NCI-H69 (cell line): ENCODE measurements at places on chromosomes 7 and 10.

DNA sequence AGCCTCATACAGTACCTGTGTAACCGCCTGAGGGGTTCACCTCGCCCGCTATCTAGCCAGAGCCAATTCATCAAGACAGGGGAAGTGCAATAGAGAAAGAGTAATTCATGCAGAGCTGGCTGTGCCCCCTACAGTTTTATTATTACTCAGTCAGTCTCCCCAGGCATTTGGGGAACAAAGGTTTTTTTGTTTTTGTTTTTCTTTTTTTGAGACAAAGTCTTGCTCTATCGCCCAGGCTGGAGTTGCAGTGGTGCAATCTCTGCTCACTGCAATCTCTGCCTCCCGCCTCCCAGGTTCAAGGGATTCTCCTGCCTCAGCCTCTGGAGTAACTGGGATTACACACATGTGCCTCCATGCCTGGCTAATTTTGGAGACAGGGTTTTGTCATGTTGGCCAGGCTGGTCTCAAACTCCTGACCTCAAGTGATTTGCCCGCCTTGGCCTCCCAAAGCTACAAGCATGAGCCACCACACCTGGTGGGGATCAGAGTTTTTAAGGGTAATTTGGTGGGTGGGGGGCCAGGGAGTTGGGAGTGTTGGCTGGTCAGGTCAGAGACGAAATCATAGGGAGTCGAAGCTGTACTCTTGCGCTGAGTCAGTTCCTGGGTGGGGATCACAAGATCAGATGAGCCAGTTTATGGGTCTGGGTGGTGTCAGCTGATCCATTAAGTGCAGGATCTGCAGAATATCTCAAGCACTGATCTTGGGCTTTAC is 116.5 kb downstream of the MARCHF5 start:
- DNase-seq, result peak; percentile 38

- no peak for DNase-seq
Observed at GRCh38 chr7:75573477-75574019, 81.4 kb downstream of the SPDYE5 start.

DNA sequence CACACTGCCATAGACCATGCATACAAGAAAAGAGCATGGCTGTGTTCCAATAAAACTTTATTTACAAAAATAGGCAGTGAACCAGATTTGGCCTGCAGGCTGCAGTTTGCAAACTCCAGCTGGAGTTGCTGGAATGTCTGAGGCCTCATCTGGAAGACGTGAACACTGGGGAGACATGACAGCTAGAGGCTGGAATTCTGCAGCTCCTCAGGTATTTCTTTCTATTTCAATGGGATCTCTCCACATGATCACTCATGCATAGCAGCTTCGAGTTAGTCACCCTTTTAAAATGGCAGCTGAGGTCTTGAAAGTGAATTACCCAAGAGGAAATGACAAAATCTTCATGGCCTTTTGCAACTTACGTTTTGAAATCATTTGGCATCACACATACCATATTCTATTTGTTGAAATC is 52.6 kb upstream of the BET1 start:
- DNase-seq, result peak; percentile 43

- no peak for DNase-seq
Observed at GRCh38 chr7:125406111-125406510, 476.5 kb upstream of the POT1 start.

- no peak for DNase-seq
Observed at GRCh38 chr10:113576852-113577251, 24.0 kb downstream of the HABP2 start.

GRCh38 chr7:47940088-47941013 is 7.9 kb downstream of the PKD1L1 start:
- DNase-seq, result peak; percentile 38

GRCh38 chr7:157612009-157612663 is 275.3 kb downstream of the DNAJB6 start:
- DNase-seq, result no peak

DNA sequence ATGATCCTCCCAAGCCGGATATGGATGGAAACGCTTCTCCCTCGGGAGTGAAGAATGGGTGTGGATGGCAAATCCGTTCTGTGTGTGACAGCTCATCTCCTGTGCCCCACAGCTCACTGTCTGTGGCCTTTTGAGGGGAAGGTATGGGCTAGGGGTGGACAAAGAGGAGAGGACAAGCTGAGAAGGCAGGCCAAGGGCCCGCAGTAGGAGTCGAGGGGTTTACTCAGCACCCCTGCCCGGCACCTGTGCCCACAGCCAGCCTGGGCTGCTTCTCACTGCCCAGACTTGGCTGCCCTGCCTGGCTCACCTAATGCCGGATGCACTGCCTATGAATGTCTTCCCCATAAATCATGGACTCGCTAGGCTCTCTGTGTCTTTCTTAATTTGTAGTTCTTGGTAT is 503.8 kb downstream of the TCERG1L start:
- no peak for DNase-seq

- no peak for DNase-seq
Observed at GRCh38 chr7:128233471-128233870, 7.6 kb upstream of the LEP start.

DNA sequence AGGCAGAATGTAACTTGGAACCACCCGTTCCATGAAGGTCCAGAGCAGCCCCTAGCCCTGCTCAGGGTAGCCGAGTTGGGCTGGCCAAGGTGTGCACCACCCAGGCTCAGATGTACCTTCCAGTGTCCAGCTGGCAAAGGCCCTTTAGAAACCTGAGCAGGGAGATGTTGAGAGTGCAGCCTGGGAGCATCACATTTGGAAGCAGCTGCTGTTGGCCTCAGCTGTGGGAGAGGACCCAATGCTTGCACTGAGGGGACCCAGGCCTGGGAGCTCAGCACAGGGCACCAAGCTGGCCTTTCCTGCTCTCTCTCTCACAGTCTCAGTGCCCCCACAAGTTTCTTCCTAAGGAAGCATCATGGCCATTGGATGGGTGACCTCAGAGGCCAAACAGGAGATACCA is 33.5 kb downstream of the ANXA8 start:
- no peak for DNase-seq

DNA sequence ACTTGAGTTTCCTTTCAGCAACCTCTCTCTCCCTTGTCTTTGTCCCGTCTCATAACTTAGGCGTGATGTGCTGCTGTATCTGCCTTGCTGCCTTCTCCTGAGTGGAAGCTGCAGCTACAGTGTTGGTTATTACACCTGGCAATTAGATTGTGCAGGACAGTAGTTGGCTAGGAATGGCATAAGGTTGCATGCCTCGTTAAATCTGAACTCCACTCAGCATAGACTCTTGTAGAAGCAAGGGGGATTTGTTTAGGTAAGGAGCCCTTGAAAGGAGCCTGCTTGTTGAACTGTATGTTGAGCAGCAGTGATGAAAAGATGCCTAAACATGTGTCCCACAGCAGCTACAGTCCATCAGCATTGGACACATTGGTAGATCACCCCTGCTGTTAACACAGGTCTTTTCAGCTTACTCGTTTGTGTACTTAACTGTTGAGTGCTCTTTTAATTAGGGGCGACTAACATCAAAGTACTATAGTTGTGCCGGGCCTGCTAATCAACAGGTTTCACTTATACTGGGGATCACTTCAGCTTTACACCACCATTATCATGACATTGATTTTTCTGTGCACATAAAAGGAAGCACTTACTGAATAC is 225.0 kb downstream of the AUTS2 start:
- DNase-seq, result peak; percentile 96

DNA sequence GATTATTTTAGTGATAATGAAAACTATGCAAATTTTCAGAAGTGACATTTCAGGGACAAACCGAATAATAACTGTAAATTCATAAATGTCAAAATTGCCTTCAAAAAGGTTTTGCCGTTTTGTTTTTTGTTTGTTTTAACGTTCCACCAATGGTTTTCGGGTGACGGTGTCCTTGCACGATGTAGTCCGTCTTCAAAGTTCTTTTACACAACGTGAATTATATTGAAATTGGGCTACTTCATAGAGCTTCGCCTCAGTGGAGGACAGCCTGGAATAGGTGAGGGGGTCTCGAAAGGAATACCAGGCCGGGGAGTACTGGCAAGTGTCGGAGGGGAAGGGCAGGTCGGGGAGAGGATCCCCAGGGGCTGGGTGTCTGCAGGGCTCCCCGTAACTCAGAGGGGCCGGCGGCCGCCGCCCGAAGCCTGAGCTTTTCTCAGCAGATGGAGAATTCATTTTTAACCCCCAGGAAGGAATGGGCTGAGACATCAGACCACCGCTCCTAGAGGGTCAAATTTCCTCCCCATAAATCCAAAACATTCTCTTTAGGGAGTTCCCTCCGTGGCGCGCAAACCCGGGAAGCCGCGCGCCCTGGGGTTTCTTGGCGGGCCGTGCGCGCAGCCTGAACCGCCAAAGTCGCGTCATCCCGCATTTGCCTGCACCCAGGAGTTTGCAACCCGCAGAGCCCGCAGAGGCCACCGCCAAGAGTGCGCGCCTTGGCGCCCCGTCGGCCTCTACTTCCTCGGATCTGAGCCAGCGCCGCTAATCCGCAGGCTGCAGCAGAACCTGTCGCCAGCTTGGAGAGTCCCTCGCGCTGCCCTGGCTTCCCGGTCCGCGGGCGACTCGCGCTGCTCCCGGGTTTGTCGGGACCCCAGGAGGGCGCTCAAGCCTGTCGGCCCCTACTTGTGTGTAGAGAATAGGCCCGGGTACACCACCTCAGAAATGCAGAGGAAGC is 17.3 kb upstream of the EVX1 start:
- peak; percentile 50 for DNase-seq

GRCh38 chr7:30731581-30731980 is 20.4 kb upstream of the INMT start:
- DNase-seq, result peak; percentile 95

DNA sequence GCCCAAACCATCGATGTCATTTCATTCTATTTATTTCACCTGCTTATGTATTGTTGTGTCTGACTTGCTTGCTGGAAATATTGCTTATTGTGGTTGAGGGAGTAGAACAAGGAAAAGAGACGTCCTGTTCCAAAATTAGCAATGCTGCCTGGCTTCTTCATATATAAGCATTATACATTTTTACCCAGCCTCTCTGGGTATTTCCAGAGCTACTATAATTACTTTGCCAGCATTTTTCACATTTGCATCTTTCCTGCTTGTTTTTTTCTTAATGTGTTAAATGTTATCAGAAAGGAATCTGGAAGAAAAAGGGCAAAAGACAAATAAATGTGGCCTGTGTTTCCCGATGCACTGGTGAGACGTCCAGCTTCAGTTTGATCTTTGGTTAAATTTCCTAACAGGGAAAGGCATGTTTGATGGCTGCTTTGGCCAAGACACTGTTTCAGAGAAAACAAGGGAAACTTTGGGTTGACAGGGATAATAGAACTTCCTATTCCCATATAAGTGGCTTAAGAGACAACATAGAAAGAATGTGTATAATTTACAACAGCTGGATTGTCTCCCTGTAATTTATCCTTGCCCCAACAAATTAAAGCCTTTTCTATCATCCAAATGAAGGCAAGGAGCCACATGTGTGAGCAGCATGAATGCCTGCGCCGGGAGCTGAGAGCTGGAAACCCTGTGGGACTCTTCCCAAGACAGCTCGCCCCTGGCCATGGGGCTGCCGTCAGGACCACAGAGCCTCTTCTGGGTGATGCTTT is 671.1 kb upstream of the CELF2 start:
- DNase-seq, result no peak

DNA sequence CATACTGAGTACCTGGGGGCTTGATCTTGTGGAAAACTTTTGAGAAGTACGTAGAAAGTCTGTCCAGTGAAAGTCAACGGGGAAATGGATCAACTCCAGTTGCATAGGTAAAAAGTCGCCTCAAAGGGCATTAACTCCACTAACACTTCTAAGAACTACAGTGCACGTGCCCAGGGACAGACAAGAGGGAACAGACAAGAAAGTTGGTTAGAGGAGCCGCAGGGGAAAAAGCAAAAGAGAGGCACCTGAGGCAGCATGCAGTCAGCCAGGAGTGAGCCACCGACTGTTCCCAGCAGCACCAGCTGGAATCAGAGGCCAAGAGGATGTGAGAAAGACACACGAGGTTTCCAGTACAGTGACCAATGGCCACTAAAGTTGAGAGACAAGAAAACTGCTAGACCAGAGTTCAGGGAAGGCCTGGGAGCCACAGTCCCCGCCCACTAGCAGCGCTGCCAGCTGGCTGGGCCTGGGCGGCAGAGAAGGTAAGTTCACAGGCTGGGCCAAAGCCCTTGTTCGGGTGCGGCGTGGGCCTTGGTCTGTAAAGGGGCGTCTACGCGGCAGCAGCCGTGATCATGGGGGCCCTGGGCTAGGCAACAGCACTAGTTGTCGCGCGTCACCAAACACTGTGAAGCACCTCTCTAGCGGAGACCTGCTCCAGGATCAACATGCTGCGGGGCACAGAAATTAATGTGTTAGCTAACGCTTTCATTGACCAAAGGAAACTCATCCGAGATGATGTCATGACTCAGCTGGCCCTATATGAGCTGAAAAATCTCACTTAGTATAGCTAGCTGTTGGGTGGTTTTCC is 14.0 kb downstream of the ITGB1 start:
- DNase-seq, result no peak

- no peak for DNase-seq
Observed at GRCh38 chr7:142313528-142313927, 55.7 kb upstream of the PRSS58 start.

GRCh38 chr7:151518105-151518946 is 1.4 kb downstream of the RHEB start:
- peak; percentile 74 for DNase-seq

GRCh38 chr10:15780353-15781135 is 60.8 kb upstream of the ITGA8 start:
- DNase-seq, result no peak

DNA sequence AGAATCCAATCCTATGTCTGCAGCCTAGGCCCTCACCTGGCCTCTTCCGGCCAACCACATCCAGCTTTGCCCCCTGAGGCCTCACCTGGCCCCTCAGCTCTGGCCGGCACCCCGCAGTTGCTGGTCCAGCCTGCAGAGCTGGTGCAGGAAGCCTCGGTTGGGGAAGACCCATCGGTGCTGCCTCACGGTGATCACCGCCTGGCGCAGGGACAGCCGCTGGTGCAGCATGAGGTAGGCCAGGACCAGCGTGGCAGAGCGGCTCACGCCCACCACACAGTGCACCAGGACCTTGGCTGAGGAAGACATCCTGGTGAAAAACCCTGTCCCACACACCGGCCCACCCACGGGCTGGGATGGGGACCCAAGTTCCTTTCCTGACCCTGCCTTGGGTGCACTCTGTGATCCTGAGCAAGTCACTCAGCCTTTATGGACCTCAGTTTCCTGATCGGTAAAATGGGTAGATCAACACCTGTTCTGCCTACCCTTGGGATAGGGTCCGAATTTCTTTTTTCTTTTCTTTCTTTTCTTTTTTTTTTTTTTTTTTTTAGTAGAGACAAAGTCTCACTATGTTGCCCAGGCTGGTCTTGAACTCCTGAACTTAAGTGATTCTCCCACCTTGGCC is 5.8 kb upstream of the SAMD8 start:
- DNase-seq, result no peak

DNA sequence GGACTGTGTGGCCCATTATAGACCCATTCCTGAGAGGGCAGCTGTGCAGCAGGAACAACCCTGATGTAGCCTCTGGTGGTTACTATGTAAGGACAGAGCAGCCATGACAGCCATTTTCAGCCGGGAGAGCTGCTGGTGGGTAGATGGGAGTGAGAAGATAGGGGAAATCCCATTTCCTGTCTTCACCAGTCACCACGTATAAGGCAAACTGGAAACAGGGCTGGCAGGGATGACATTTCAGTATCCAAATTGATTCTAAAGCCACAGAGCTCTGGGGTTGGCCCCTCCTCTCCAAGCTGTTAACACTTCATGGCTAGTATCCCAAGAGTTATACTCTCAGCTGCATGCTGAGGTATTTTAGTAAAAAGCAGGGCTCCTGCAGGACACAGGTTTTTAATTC is 15.2 kb upstream of the FZD1 start:
- DNase-seq, result no peak

- DNase-seq, result no peak
Observed at GRCh38 chr7:140458916-140459315, 20.4 kb downstream of the MKRN1 start.

- no peak for DNase-seq
Observed at GRCh38 chr10:131149586-131149985, 161.9 kb downstream of the TCERG1L start.

- DNase-seq, result peak; percentile 45
Observed at GRCh38 chr10:124741922-124742412, 2.2 kb downstream of the FAM53B start.
